Naive thymus-derived CD4-positive, alpha-beta T cell (primary cell): ENCODE measurements at places on chromosomes 2 and 18.
A peak's percentile ranks its signal among the peaks of the same experiment; 100 is the strongest.

- DNase-seq = no peak
These were observed 264.9 kb downstream of the ALPK2 start for GRCh38 chr18:58363767-58364540.

- no peak for DNase-seq
These were observed 7.5 kb downstream of the MAP4K4 start for GRCh38 chr2:101704816-101705578.

- no peak for DNase-seq
These were observed 9.8 kb upstream of the GPC1 start for GRCh38 chr2:240425697-240426096.

DNA sequence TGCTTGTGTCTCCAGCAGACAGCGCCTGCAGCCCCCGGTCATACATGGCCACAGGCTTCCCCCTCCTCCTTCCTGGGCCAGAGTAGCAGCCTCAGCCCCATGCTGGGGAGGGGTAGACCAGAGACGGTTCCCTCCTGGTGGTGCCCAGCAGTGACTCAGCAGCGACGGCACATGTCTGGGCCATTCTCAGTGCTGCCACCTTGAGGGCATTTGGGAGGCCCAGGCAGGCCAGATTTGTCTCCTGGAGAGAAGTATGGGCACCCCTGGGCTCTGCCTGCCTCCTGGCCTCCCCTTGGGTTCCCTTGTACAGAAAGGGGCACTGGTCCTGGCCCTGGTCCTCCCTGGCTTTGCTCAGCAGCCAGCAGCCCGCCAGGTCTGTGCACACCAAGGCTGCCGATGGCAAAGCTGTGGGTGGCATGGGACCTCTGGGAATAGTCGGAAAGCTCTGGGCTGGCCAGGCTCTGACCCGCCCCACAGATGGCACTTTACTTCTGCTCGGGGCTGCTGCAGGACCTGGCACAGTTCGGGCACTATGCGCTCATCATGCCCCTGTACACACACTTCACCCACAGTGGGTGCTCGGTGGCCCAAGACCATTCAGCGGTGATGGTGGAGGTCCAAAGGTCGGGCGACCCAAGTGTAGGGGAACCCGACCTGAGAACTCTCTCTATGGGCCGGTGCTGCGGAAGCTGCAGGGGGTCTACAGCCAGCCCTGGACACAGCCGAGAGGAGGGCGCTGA is 11.4 kb upstream of the ALPI start:
- DNase-seq = peak; percentile 45

GRCh38 chr2:88668862-88669261 is 22.6 kb upstream of the RPIA start:
- DNase-seq = no peak

DNA sequence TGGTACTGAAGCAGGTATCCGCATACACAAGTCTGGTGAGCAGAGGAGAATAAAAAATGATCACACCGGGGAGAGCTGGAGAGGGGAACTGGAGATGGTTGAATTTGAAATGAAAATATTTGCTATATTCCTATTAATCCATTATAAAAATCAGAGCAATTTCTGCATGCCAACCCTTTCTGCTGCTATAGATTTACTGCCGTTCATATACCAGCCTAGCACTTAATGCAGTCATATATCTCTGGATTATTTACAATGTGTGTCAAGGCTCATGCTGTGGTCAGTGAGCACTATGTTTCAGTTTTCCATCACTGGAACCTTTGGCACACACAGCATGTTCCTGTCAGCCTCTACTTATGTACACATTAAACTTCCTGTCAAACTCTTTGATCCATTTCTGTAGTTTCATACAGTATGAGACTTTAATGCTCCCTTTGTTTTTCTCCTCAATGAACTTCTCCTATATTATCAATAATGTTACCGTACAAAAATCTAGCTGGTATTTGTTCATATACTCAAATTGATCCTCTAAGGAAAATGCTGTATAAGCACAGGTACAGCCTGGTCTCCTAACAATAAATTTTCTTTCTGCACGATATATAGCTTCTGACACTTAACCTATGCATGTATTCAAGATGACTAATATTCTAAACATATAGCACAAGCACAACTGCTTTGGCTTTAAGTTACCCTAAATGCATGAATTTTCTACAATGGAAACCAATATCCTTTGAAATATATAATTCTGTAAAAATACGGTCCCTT is 36.7 kb downstream of the FANCL start:
- no peak for DNase-seq

DNA sequence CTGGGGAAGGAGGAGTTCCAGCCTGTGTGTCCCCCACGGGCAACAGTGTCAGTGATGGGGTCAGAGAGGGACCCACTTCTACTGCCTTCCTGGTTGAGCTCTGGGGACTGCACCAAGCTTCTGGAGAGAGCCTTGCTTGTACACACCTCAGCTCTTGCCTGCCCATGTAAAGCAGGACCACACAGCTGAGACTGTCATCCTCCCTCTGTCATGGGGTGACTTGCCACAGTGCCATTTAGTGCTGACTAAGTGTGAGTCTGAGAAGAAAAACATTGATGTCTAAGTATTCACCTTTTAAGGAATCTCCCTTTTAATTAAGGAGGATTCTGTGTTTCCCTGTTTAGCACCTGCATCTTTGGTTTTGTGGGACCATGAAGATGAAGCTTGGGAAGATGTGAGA is 159.1 kb downstream of the FHOD3 start:
- no peak for DNase-seq

DNA sequence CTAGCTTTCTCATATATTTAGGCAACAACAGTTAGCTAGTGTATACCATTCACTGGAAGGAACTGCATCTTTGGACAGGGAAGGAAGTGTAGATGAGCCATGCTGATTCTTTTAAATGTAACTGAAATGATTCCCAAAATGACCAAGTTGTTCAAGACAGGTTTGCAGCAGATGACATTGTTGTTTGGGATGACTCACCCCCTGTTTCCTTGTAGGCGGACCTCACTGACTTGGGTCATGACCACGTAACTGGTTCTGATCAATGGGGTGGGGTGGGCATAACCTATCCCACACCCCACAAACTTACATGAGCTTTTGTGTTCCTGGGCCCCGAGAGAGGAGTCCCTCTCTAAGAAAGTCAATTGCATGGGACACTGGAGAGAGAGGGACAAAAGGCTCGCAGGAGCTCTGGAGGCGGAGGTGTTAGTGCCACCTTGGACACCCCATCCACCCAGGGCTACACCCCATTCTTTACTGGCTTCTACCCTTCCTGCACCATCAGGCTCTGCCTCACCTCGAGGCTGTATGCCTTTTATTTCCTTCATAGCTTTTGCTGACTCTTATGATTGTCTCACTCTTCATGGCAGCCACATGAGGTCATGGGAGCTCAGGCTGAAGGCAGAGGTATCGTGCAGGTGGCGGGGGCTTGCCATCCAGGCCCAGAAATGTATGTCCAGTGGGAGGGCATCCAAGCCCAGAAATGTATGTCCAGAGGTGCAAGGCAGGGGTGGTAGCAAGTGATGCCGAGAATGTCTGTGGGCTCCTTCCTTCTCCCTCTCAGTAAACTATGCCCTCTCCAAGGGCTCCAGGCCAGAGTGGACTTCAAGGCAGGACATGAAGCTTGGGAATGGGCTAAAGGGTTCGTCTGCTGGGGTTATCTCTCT is 108.0 kb downstream of the TWIST2 start:
- no peak for DNase-seq
